ENCODE measurements at places on chromosomes 1 and 21.
A peak's percentile ranks its signal among the peaks of the same experiment; 100 is the strongest.

GRCh38 chr1:179968994-179969919, 14.6 kb downstream of the CEP350 start:
- no peak for DNase-seq

DNA sequence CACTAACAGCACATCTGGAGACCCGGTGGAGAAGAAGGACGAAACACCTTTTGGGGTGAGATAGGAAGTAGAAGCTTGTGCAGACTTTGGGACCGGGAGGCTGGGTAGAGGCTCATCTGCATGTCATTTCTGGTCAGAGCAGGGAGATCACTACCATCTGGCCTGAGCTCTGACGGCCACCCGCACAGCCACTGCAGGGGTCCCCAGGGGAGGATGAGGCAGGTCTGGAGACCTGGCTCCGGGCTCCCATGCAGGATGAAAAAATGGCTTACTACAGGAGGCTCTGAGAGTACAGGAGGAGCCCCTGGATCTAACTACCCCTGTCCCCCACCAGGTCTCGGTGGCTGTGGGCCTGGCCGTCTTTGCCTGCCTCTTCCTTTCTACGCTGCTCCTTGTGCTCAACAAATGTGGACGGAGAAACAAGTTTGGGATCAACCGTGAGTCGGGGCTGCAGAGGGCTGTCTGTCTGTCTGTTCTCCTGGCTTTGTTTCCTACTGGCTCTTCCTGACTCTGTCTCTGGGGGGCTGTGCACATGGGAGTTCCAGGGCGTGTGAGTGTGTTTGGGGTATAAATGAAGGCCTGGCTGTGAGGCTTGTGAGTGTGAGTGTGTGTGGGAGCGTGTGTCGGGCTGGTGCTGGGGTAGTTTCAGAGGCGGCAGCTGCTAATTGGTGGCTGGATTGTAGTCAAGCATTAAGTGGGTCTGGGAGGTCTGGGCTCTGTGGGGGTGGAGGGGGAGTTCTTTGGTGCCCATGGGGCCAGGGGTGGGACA, 14.1 kb downstream of the NTRK1 start:
- no peak for DNase-seq

GRCh38 chr1:58748666-58749065, 35.2 kb downstream of the JUN start:
- DNase-seq = no peak

- no peak for DNase-seq
Observed at GRCh38 chr1:196516373-196516772, 91.9 kb downstream of the KCNT2 start.

DNA sequence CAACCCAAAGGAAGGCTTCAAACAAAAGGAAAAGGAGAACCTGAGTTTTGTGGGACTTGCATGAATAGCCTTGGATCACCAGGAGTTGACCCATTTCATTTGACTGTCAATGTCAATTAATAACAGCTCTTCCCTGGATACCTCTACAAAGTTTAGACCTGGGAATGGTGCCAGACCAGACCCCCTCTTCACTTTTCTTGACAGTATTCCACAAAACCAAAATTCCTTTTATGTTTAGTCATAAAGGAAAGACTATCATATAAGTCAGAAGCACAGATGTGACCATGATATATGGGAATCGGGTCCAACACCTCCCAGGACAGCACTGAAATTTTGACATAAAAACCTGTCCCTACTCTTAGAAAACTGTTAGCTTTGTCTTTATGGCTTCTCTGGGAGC, 191.8 kb downstream of the LYPLAL1 start:
- no peak for DNase-seq

GRCh38 chr21:29501451-29501850, 202.7 kb downstream of the BACH1 start:
- no peak for DNase-seq

DNA sequence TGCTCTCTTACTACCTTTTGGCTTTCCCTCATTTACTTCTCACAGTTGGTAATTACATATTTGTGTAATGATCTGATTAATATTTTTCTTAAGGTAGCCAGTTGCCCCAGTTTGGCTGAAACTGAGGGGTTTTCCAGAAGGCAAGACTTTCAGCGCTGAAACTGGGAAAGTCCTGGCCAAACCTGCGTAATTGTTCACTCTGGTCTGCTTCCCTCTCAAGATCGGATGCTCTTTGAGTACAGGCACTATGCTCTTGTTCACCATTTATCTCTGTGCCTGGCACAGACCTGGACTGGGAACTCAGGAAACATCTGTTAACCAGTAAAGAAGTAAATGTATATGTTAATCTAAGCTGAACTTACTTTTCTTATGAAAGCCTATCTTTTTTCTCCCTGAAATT, 209.6 kb upstream of the HOOK1 start:
- DNase-seq = no peak

- DNase-seq = no peak
Observed at GRCh38 chr1:24289937-24290595, 29.1 kb upstream of the GRHL3 start.

GRCh38 chr1:155181371-155182051, 7.9 kb downstream of the TRIM46 start:
- no peak for DNase-seq

DNA sequence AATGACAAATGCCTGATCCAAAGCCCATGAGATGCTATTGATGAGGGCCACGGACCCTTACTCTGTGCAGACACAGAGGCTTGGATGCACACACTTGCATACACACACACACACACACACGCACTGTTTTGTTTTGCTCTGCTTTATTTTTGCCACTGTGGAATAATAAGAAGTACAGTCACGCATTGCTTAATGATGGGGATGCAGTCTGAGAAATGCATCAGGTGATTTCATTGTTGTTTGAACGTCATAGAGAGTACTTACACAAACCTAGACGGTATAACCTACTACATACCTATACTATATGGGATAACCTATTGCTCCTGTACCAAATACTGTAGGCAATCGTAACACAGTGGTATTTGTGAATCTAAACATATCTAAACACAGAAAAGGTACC, 104.4 kb downstream of the RHOU start:
- no peak for DNase-seq

DNA sequence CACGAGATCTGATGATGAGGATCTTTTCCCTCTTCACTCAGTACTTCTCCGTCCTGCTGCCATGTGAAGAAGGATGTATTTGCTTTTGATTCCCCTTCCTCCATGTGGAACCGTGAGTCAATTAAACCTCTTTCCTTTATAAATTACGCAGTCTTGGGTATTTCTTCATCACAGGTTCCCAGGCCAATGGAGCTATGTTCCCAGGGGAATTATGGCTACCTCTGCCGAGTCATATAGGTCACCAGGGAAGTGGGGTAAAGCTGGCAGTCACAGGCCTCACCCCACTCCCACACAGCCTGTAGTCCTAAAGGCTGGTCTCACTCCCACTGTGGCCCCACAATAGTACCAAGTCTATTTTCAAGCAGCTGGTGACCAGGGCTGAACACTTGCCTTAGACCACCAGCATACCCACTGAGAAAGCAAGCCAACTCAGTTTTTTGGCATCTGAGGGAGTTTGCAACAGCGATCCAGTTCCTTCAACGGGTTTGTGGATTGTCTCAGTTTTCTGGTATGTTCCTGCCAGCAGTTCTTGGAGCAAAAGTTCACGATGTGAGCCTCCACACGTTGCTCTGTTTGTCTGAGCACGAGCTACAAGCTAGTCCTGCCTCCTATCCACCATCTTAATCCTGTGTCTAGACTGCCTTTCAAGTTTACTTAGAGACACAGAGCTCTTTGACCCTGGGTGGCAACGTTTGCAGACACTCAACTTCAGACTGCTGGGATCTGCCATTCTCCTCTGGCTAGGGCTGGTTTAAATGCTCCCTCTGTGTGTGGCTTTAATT, 104.5 kb downstream of the CENPF start:
- DNase-seq = no peak

GRCh38 chr1:212030936-212031528, 4.3 kb downstream of the INTS7 start:
- DNase-seq = no peak

DNA sequence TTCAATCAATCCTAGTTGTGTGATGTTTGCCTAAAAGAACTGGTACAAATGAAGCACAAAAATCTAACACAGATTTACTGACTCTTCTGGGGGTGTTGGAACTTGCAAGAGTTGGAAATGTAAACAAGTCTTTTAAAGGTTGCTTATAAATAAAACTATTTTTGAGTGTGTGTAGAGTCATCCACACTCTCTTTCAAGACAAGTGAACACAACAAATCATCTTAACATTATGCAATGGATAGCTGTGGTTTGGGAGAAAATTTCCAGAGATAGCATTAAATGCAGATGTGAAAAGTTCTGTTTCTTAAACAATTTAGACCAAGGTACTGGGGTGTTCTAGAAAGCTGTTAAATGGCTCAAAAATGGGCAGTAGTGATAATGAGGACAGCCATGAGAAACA, 28.7 kb downstream of the C1orf87 start:
- DNase-seq = no peak

DNA sequence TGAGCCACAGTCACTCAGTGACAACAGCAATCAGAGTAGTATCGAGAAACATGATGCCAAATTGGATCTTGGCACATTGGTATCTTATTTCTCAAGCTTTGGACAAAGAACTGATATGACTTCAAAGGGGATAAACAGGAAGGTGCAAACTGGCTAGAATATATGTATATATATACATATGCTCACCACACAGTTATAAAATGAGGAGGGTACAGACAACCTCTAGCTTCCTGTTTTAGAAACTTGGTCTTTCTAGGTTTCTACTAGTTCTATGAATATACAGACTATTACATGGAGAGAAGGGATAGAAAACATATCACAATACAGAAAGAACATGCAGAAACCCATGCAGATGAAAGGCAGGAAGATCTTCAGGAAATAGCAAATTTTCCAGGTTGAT, 292.1 kb upstream of the SNX7 start:
- DNase-seq = no peak

DNA sequence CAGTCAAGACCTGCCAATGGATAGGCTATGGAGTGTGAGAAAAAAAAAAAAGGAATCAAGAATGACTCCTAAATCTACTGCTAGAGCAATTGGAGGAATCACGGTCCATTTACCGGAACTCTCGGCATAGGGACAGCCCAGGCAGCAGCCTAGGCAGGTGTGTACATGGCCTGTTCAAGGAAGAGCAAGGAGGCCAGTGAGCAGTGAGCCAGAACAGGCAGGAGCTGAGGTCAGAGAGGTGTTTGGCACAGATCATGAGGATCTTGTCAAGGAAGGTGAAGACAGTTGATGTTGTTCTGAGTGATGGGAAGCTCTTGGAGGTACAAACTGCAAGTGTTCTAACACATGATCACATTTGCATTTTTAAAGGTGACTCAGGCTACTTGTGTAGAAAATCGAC, 40.6 kb upstream of the HHAT start:
- DNase-seq = no peak

DNA sequence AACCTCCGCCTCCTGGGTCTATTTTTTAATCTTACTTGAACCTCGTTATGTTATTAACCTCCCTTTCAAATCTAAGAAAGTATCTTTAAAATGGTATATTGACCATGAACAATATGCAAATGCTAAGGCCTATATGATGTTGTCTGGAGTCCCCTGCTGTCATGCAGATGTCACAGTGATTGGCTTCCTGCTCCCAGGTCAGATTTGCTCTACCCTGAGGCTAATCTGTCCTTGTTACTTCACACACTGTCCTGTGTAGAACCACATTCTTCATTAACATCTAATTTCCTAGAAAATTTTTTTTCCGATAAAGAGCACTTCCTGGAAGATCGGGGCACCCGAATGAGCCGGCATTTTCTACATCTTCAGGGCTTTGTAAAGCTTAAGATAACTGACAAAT, 306.6 kb downstream of the MRPL39 start:
- DNase-seq = no peak

GRCh38 chr1:113192242-113192641, 119.2 kb downstream of the LRIG2 start:
- DNase-seq = no peak

- no peak for DNase-seq
Observed at GRCh38 chr1:94863919-94864318, 43.8 kb downstream of the SLC44A3 start.

GRCh38 chr1:147579934-147580537, 38.7 kb downstream of the BCL9 start:
- DNase-seq = no peak

DNA sequence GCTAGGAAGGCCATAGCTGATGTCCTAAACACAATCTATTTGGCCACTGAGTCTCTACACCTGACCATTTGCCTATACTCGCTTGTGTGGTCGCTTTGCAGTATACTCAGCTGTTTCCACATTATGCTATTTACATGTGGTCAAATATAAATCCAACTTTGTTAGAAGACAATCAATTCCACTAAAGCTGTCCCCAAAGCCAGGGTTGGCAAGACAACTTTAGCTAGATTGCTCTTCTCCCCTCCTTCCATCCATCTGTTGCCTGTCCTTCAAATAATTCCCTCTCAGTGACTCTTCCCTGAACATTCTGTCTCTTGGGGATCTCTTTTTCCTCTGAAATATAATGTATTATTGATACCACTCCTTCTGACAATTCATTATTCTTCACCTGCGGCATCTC, 30.1 kb downstream of the AVPR1B start:
- DNase-seq = no peak

DNA sequence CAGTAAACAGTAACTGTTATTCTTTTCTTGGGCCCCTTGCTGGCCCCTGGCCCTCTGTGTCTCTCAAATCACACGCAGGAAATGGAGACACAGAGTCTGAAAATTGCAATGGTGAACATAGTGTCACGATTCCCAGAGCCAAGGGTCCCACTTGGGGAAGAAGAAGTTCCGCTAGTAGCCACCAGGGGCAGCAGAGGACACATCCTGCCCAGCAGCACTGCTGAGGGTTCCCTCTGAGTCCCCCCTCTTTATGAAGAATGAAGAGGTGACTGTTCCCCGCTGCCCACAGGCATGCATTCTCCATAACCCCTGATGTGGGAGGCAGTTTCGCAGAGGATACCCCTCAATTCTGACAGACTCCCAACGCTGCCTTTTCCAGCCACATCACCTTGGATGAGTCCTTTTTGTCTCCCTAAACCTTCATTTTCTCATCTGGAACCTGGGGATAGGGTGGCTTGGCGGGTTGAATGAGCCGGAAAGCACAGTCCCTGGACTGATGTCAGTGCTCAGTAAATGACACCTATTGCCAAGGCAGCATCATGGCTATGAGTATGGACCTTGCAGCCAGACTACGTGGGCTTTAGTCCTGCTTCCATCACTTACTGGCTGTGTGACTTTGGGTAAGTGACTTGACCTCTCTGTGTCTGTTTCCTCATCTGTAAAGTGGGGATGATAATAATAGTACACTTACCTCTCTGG, 238.0 kb upstream of the TMEM51 start:
- DNase-seq = peak; percentile 34

GRCh38 chr1:113178106-113178505, 105.1 kb downstream of the LRIG2 start:
- DNase-seq = no peak

GRCh38 chr1:19398309-19398760, 86.2 kb downstream of the SLC66A1 start:
- DNase-seq = peak; percentile 27

GRCh38 chr1:111930356-111930755, 59.1 kb downstream of the KCND3 start:
- no peak for DNase-seq

- no peak for DNase-seq
Observed at GRCh38 chr1:183304440-183305107, 113.6 kb downstream of the NMNAT2 start.

DNA sequence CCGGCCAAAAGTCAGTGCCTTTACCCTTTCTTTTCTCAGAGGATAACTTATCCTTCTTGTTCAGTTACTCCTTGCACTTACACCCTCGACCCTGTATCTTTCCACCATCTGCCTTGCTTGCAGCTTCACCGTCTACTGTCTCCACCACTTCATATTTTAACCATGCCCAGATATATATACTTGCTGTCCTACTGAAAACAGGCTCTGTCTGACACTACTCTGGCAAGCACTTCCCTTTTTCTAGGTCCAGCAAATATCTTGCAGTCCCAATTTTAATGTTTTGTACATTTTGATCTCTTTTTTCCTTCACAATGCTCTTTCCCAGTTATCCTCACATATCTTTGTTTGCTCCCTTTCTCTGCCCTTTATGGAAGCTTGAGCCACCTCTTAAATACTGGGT, 308.6 kb downstream of the TPR start:
- DNase-seq = no peak
